ENCODE measurements at places on chromosomes 6 and 20.

DNA sequence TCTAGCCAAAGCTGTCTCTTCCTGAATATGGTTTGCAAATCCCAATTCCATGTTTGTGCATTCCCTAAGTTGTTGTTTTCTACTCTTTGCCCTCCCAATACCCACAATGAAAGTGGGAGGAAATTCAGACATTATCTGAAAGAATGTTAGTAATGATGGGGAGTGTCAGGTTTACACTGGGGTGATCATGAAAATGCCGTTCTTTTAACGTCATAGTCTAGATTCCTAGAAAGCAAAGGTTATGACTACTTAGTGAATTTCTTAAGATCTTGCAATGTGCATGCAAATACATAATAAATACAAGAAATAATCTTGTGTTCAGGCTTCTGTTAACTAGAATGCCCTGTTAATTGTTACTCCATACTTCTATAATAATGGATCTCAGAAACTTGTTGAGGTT lies 101.0 kb downstream of the LCA5 start:
- no peak for DNase-seq

DNA sequence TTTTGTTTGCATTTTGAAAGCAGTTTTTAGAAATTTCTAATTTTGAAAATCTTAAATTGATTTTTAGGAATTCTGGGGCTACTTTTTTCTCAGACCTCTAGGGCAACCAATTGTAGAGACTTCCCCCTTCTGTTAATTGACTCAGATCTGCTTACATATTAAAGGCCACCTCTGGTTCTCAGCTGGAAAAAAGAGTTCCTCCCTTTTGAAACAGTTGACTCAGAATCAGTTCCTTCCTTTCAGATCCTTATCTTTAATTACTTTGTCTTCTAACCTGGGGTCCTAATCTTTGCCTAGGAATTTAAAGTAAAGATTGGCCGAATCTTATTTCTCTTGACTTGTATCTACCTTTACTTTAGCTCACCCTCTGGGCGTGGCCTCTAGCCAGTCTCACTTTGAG lies 146.8 kb downstream of the LAMA2 start:
- no peak for DNase-seq

- DNase-seq = no peak
Observed at GRCh38 chr6:95768539-95768938, 191.2 kb downstream of the MANEA start.

DNA sequence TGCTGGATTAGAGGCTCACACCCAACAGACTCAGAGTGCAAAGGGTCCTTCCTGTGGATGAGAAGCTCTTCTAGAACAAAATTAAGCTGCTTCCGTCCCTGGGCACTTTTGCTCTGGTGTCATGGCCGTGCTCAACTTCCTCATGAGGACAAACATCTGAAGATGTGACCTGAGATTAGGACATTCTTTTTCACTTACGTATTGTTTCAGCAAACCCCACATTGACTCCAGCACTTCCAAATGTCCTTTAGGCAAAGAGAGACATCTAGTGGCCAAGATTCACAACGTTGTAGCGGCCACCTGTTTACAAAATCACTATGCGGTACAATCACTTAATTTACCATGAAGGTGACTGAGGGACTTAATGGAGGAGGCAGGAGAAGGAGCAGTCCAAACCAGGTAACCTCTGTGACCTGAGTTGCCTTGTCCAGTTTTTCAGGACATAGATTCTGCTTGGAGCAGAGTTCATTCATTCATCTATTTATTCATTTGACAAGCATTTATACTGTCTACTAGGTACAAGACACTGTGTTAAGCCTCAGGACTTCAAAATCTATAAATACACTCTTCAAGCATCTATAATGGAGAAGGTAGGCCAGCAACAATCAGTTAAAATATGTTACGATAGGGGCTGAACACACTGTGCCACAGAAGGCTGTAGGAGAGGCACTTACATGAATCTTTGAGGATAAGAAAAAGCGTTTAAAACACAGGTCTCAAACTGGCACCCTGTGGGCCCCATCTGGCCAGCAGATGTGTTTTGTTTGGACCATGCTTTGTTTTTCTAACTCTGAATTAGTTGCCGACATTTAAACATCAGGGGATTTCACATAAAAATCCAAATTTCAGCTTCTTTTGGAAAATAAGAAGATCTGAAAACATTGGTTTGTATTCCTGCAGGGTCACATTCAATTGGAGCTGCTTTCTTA lies 5.6 kb upstream of the ADGRF1 start:
- no peak for DNase-seq

GRCh38 chr20:62466806-62467537 lies 8.8 kb downstream of the GATA5 start:
- no peak for DNase-seq

DNA sequence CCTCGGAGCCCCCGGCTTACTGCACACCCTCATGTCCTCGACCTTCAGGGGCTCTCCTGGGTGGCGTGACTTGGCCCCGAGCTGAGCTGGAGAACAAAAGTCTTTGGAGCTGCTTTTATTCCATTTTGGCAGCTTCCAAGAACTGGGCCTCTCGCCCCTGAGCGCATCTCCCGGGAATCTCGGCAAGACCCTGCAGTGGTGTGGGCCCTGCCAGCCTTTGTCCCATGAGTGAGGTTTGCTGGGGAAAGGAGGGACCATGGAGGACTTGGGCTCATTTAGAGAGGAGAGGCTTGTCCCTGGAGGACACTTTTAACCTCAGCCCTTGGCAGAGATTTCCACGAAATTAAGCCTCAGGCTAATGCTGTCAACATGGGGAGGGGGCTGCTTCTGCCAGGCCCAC lies 62.3 kb upstream of the SLCO4A1 start:
- DNase-seq = no peak

DNA sequence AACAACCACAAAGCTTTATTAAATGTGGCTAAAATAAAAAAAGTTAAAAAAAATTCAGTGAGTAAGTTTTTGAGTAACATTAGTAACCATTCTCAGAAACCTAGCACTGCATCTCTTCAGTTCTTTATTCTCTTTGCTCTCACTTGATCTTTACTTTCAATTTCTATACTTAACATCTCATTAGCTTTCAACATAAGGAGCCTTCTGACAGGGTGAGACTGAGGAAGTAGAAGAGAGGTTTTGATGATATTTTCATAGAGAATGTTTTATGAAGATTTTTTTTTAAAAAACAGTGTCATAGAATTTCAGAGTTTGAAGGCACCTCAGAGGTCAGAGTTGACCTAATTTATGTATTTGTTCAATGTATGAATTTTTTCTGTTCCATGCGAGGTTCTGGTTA lies 60.8 kb downstream of the FAM83B start:
- no peak for DNase-seq

DNA sequence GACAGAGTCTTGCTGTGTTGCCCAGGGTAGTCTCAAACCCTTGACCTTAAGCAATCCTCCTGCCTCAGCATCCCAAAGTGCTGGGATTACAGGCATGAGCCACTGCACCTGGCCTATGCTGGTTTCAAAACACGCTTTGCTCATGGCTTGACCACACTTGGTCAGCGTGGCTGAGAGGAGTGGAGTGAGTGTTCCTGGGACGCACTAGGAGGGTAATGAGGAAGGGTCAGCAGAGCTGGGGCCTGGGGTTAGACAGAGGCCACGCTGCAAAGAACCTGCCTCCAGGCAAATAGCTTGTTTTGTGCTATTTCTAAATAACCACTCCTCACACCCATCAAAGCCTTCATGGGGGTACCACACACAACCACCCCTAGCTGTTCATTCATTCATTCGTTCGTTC lies 77.9 kb upstream of the TOX2 start:
- DNase-seq = no peak

DNA sequence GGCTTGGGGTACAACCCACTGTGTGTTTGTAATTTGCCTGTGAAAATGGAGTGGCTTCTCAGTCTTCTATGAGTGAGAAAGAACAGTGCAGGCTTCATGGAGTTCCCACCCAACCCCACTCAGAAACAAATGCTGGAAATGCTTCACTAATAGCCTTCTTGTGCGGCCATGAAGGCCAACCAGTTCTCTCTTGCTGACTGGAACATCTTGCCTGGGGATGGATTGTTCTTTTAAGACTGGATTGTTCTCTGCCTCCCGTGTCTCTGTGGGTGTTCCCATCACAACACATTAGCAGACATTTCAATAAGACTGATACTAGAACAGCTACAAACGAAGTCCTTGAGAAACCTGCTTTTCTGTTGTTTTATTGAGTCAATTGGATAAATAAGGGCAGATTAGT lies 110.6 kb downstream of the PPP1R14C start:
- no peak for DNase-seq

- DNase-seq = no peak
Observed at GRCh38 chr20:17808357-17808756, 108.6 kb downstream of the BANF2 start.

DNA sequence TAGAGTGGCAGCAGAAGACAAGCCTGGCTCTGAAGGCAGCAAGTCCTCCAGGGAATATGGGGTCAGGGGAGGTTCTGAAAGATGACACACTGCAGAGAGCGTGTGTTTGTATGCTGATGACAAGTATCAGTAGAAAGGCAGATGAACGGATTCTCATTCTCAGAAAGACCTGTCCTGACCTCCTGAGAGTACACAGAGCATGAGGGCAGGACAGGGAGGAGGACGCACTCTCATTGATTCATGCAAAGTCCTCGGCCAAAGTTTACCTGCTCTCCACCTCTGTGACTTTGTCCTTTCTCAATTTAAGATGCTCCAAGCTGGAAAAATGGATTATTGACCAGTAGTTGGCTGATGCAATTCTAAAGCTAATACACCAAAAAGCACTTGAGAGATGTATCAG lies 156.7 kb downstream of the LPA start:
- DNase-seq = no peak

DNA sequence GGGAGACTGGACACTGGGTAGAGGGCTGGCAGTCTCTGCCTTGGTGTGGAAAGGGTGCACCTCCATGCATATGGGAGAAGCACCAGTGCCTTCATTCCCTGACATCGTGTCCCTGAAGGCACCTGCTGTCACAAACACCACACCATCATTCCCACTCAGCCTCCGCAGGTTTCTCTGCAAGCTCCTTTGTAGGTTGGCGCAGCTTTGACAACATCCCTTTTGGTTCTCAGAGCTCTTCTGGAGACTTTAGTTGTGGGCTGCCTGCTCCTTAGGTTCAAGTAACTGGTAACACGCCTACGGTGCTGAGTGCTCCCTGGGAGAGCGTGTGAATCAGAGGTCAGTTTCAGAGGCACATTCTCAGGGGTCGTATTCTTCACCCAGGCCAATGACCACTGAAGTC lies 50.2 kb upstream of the TULP4 start:
- DNase-seq = no peak

DNA sequence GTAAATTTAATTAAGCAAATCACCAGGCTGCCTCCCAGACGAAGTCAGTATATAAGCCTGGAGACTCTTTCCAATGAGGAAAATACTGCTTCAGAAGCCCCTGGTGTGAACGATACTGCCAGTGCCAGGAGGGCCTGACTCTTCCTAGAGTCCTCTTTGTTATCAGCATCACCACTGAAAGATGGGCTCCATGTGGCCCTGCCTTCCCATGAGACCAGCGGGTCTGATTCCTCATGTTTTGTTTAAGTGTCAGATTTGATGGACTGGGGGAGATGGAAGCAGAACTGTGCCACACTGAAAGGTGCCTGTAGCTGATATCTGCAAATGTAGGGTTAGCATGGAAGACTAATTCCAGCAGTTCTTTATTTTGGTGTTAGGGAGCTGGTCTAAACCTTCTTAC lies 7.9 kb downstream of the NQO2 start:
- no peak for DNase-seq
